ENCODE measurements at places on chromosomes 1 and 21. TPM values are rescaled to one million over a fixed set of nuclear protein-coding genes. Genes with fewer than 3 reads are reported as not detected.
A peak's percentile ranks its signal among the peaks of the same experiment; 100 is the strongest.

DNA sequence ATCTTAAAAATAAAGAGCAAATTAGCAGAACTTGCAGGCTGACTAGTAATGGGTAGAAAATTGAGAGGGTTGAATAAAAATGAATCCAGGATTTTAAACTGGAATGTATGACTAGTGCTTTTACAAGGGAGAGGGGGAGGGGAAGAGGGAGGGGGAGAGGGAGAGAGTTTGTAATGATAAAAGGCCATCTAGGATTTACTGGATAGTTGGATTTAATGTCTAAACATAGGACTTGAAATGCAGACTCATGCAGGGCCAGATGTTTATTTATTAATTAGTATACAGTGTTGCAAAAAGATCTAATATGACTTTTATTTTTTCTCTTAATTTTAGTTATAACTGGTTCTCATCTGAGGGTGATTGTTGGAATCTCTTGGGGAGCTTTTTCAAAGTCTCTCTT, 4.3 kb downstream of the ZNF326 start:
- DNase-seq, result peak; percentile 31

- DNase-seq, result no peak
Measured at GRCh38 chr1:107473065-107473464, 332.2 kb downstream of the NTNG1 start.

DNA sequence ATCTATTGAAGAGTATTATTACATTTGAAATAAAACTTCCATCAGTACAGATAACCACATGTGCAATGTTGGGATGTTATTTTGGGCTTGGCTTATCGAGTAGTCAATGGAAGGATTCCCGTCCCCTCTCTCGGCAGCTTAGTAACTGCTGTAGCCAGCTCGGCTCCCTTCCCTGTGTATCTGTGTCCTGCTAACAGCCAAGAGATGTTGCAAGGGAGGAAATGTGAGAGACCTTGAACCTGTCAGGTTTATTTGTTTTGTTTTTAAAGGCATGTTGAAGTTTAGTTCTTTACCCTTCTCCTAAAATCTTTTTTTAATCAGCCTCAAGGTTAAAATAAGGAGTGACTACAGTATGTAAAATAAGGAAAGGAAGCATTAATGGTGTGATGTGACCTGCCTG, 13.6 kb upstream of the TARS2 start:
- DNase-seq, result no peak

DNA sequence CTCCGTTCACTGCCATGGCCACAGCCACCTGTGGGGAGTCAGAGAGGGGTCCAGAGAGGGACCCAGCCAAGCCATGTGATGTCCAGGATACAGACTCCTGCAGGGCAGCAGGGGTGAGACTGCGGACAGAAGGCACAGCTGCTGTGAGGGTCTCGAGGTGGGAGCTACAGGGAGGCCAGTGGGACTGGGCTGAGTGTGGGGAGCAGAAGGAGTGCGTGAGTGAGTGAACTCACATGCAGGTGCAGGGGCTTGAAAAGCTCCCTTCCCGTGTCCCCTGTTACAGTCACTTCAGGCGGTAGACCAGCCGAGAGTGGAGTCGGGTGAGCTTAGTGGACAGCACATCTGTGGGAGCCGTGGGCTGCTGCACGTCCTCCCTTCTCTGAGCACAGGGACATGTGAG, 42.4 kb downstream of the S100B start:
- no peak for DNase-seq

Gene PRR9
- total RNA-seq, result not detected

Gene ADORA3
- total RNA-seq, result not detected

Gene INTS7
- 26.4 TPM for total RNA-seq

DNA sequence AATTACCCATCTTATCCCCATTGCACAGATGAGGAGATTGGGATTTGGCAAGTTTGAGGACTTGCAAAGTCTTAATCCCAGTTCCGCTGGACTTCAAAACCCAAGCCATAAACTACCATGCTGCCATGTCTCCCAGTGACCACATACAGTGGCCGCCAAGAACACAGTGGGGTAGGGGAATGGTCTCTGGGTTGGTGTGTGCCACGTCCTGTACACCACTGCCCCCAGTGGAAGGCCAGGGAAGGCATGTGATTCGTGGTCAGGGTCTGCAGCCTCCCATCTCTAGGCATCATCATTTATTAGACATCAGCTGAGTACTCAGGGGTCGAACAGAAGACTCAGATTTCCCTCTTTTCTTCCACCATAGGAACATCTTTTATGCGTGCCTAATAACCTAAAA, 76.0 kb downstream of the MAN1C1 start:
- no peak for DNase-seq

DNA sequence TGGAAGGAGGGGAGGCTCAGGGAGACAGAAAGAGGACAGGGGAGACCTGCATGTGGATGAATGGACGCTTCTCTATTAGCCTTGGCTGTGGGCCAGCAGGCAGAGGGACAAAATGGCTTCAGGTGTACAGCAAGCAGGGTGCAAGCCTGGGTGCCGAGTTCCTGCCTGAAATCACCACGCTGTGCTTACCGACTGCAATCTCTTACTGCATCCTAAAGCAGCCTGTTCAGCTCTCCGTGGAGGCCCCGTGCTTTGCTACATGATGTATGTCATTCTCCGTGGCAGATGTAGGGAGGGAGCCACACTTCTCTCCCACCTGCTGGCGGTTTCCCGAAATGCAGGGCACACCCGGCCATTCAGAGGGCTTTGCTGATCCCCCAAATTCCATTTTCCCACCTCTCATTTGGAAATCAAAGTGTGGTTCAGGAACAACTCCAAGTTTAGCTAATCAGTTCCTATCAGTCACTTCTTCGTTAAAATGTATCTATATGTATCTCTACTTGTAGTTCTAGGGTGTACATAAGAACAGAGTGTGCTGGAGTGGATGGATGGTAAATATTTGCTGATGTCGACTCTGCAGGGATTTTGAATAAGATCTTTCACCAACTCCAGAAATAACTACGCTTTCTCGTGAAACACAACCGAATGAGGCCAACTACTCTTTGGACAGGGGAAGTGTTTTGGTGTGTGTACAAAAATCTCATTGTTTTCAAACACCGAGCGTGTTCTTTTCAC, 122.3 kb upstream of the BACE2 start:
- DNase-seq, result no peak

- no peak for DNase-seq
Measured at GRCh38 chr21:16773206-16773605, 739.6 kb upstream of the CXADR start.

GRCh38 chr1:244545511-244545910, 84.4 kb downstream of the CATSPERE start:
- peak; percentile 56 for DNase-seq

GRCh38 chr1:202158810-202159533, 1.4 kb downstream of the PTPN7 start:
- DNase-seq, result no peak

DNA sequence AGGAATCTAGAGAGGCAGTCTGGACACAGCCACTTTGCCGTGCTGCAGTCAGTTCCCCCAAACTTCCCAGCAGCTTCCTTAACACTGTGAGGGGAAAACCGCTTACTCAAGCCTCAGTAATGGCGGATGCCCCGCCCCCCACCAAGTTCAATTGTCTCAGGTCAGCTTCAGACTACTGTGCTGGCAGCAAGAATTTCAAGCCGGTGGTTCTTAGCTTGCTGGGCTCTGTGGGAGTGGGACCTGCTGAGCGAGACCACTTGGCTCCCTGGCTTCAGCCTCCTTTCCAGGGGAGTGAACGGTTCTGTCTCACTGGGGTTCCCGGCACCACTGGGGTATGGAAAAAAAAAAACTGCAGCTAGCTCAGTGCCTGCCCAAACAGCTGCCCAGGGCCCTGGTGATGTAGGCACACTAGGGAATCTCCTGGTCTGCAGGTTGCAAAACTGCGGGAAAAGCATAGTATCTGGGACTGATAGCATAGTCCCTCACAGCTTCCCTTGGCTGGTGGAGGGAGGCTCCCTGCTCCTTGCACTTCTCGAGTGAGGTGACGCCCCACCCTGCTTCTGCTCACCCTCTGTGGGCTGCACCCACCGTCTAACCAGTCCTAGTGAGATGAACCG, 23.7 kb upstream of the HFM1 start:
- DNase-seq, result peak; percentile 22

Gene F3
- 76.5 TPM for total RNA-seq

DNA sequence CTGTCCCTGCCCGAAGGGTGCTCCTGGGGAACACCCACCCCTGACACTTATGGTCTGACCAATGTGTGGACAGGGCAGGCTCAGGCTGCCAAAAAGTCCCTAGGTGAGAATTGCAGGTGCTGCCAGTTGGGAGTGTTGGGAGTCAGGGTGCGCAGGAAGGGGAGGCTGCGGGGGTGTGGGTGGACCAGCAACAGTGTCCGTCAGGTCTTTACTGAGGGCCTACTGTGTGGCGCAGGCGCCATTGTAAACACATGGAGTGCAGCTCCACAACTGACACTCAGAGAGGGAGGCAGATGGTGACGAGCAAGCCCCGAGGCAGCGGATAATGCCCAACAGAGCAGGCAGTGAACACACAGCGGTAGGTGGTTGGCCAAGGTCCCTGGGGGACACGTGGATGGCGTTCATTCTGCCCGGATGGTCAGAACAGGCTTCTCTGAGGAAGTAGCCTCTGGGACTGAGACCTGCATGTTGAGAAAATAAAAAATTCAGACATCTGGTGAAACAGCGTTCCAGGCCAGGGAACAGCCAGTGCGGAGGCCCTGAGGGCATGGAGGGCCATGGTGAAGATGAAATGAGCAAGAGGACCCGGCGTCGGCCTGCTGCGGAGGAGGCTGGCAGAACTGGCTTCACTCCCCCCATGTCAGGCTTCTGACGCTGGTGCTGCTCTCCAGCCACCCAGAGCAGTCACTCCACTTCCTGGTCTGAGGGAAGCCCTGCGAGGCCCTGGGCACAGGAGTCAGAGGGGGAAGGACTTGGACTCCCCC, 136.2 kb upstream of the ZBTB40 start:
- DNase-seq, result no peak

DNA sequence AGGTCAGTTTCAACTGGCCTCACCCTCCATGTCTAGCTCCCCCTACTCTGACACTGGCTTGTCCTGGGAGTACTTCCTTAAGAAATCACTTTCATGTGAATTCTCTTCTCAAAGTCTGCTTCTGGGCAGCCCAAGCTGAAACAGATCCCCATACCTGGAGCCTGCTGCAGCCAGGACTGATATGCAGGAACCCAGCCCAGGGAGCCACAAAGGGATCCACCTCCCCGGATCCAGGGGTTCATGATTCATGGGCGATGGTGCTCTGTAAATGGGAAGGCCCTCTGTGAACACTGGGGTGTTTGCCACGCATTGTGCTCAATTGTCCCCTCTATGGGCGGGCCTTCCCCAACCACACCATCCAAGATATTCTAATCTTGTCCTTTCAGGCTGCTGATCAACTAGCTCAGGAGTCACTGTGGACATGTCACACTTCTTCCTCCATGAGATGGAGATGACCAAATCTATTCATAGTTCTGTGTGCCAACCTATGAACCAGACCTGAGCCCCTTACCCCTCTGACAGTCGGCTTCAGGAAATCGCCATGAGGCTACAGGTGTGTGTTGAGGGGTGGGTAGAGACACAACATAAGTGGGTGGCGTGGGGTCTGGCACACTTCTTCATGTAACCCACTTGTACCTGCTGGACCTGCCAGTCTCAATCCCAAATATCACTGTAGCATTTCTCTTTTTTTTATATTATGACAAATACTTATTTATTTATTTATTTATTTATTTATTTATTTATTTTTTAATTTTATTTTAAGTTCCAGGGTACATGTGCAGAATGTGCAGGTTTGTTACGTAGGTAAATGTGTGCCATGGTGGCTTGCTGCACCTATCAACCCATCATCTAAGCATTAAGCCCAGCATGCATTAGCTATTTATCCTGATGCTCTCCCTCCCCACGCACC, 41.8 kb downstream of the RUNX3 start:
- DNase-seq, result no peak

GRCh38 chr1:155951753-155952504, 10.5 kb downstream of the RXFP4 start:
- DNase-seq, result no peak

Gene PEX11B
- 42.5 TPM for total RNA-seq

DNA sequence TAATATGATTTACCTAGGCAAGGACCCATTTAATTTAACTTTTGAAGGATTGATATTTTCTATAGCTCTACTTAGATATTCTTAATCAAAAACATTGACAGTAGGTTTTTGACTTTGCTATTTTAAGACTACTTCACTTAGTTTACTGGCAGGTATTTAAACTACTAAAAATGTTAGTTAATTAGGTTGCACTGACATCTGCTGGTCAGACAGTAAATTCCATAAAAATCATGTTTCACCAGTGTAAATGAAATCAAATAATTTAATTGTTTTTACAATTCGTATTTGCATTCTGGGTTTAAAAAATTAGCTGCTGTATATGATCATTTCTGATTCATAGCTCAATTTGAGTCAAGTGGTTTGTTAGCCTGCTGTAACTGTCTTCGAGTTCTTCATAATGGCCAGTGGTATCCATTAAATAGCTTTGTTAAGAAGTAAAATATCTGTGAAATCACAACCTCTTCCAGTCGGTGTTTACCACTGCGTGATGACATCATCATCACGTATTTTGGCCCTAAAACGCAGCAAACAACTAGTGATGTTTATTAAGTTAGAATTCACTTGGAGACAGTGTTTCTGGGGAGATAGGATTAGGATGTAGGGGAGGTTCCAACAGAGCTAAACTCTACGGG, 26.2 kb downstream of the EXTL2 start:
- DNase-seq, result peak; percentile 55

- DNase-seq, result no peak
Measured at GRCh38 chr1:192053531-192053971, 104.7 kb upstream of the RGS18 start.

DNA sequence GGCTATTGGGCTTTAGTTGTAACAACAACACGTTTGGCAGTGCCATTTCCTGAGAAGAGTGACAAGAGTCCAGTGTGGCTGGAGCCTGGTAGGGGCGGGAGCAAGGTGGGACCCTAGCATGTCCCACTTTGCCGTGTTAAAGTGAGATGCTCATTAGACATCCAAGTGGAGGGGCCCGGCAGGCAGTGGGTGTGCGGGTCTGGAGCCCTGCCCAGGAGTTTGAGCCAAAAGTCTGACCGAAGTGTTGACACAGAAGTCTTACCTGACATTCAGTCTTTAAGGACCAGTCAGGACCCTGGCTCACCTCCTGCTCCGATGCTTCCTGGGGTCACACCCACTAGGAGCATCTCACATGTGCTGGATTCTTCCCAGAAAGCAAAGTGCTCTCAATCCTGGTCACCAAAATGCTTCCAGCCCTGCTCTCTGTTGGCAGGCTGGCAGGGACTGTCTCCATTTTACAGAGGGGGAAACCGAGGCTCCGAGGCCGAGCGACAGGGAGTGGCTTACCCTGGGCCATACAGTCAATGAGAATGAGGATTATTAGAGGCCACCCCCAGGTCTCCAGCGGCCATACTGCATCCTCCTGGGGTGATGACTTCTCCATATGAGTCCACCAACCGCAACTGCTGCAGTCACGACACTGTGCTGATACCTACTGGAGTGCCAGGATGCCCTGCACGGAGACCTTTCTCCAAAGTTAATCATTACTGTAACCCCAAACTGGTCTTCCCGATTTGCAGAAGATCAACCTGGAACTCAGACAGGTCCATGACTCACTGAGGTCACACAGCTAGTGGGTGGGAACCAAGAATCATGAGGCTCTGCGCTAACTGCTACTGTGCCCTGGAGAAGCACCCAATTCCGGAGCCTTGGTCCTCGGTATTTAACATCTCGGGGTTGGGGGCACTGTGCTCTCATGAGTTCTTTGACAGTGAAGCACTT, 112.7 kb downstream of the PRDM2 start:
- DNase-seq, result peak; percentile 12
